ENCODE measurements at places on chromosomes 5 and 9.

- no peak for DNase-seq
Observed at GRCh38 chr5:139636975-139637408, 11.2 kb upstream of the CXXC5 start.

DNA sequence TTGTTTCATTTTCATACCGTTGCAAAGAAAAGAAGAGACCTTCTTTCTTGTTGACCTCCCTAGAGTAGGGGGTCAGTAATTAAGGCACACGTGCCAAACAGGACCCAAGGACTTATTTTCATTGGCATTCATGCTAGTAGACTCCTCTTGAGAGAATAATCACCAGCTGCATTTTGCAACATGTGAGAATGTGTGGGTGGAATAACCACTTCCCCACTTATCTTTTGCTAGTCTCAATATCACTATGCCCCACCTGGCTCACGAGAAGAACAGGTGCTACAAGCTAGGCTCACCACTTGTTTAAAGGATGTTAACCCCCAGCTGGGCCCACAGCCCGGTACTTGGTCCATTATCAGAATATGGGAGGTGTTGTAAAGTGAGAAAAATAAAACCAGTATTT, 460.7 kb upstream of the MEF2C start:
- DNase-seq: peak; percentile 64

GRCh38 chr5:178457471-178457870, 132.7 kb downstream of the COL23A1 start:
- DNase-seq: no peak

DNA sequence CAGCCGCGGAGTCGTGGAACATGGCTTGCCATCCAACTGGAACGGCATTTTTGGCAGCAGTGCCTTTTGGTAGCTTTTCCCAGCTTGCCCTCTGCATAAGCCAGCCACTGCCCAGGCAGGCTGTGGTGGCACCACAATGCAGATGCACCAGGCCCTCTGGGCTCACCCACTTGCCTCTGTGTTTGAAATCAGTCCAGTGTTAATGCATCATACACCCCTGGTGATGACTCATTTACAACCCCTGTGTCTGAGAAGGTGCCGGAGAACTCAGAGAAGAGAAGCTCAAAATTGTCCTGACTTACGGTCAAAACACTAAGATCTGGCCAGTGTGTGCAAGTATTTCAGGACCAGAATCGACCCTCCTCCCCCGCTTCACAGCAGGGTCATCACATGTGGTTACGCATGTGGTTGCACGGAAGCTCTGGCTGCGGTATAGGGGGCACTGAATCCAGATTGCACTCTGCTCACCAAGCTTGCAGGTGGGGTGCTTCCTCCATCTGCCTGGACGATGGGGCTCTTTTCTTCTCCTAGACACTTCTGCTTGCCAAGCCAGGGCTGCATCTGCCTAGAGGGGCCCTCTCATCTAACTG, 66.5 kb upstream of the SMIM15 start:
- DNase-seq: no peak

GRCh38 chr5:74161170-74161569, 479.4 kb downstream of the ENC1 start:
- no peak for DNase-seq

DNA sequence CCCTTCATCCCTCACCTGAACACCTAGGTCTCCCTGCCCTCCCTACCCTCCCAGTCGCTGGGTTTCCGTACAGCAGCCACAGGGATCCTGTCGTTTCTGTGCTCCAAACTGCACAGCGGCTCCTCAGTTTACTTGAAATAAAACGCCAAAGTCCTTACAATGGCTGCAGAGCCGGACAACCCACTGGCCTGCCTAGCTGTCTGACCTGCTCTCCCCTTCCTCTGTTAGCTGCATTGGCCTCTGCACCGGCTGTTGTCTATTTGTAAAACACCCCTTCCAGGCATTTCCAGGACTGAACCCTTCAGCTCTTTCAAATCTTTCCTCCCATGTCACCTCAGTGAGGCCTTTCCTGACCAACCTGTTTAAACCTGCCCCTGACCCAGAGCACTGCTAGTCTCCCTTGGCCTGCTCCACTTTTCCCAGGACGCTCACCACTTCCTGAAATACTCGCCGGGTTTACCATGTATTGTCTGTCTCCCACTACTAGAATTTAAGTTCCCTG, 9.1 kb upstream of the MGAT1 start:
- DNase-seq: no peak

- DNase-seq: no peak
Observed at GRCh38 chr9:90883661-90884060, 82.0 kb downstream of the SYK start.

All from inflammatory macrophage treated with lipopolysaccharide for 4 hours (primary cell).